ENCODE measurements at places on chromosomes 1 and 21.

- no peak for DNase-seq
These were observed 43.8 kb upstream of the DMRTB1 start for GRCh38 chr1:53415432-53415831.

- DNase-seq = no peak
These were observed 287.9 kb downstream of the LTN1 start for GRCh38 chr21:28704746-28705145.

- DNase-seq = no peak
These were observed 44.4 kb downstream of the AHDC1 start for GRCh38 chr1:27559466-27560030.

DNA sequence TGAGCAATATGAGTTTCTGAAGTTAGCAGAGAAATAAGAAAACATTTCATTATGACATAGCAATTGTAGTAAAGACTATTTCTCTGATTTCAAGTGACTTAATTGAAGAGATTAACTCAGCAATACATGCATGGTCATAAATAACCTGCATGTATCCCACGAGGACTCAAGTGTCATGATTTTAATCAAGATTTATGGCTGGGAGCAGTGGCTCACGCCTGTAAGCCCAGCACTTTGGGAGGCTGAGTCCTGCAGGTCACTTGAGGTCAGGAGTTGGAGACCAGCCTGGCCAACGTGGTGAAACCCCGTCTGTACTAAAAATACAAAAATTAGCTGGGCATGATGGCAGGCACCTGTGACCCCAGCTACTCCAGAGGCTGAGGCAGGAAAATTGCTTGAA lies 311.9 kb upstream of the PLD5 start:
- DNase-seq = no peak

GRCh38 chr1:71276466-71276865 lies 195.6 kb upstream of the ZRANB2 start:
- no peak for DNase-seq

GRCh38 chr1:176773038-176773437 lies 310.1 kb downstream of the PAPPA2 start:
- DNase-seq = no peak

All from SK-MEL-5 (cell line).